Ovary (tissue), 10 donors: ENCODE measurements at places on chromosomes 6 and 20. TPM values are rescaled to one million over a fixed set of nuclear protein-coding genes. Genes with fewer than 3 reads are reported as not detected.
A peak's percentile ranks its signal among the peaks of the same experiment; 100 is the strongest.

BPI gene
- total RNA-seq: 1.8 TPM

UBD gene
- 0.60 TPM for total RNA-seq

DNA sequence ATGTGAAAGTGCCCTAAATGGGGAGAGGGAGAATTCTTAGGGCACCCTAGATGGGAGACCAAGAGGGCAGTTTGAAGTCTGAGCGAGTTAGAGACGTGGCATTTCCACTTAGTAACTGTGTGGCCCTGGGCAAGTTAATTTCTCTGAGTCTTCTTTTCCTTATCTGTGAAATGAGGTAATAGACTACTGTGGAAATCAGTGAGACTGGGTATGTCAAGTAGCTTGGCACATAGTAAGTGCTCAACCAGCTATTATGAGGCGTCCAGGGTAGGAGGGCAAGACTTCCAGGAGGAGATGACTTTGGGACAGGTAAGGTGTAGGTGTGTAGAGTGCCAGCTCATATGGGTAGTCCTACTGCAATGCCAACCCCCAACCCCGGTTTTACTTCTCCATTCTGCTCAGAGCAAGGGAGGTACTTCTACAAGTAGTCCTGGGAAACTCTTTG lies 770 bp downstream of the KIF3B start:
- H3K4me3 ChIP-seq: peak overlapping the region; percentile 78
- H3K36me3 ChIP-seq: no peaks in the 10 kb centered on the region
- no peak for DNase-seq
- no peaks in the 10 kb centered on the region for H3K27me3 ChIP-seq

GRCh38 chr20:54062812-54063280 lies 7.5 kb downstream of the BCAS1 start:
- H3K27ac ChIP-seq: no peak overlapping the region
- no peaks in the 10 kb centered on the region for H3K27me3 ChIP-seq
- H3K36me3 ChIP-seq: no peaks in the 10 kb centered on the region
- no peaks in the 10 kb centered on the region for H3K4me1 ChIP-seq
